ENCODE measurements at places on chromosomes 12 and 14. TPM values are rescaled to one million over a fixed set of nuclear protein-coding genes. Genes with fewer than 3 reads are reported as not detected.
A peak's percentile ranks its signal among the peaks of the same experiment; 100 is the strongest.

DNA sequence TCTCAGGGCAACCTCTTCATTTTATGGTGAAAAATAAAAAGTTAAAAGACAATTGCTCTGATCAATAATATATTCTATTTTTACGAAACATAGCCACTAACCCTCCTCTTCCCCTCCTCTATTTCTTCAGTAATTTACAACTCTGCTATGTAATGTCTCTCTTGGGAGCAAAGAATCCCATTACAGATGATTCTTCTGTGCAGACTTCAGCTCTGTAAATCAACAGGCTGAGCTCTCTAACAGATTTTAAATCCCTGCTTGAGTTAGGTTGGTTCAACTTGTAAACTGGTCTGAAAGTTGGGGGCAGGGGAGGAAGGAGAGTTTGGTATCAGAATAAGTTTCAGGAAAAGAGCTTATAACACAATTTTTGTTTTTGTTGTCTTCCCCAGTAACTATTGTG is 151.0 kb downstream of the SLC25A21 start:
- DNase-seq = no peak

- no peak for DNase-seq
These were observed 166.1 kb upstream of the SLC16A7 start for GRCh38 chr12:59429766-59430165.

DNA sequence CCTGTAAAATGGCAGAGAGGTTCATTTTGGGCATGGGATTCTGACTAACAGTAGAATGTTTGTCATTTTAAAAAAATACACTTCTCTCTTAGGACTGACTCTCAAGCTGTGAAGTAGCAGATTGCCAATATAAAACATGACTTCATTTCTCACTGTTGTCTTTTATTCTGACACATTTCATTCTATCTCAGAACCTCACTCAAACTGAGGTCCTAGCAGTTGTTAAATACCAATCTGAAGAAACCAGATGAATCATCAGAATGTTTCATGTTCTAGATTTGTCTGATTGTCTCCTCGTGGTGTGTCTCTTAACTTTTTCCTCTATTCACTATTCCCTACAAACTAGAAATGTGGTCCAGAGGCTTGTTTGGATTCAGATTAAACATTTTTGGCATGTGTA is 276.5 kb upstream of the NPAS3 start:
- DNase-seq = no peak

- DNase-seq = no peak
These were observed 2.0 kb downstream of the FAM177A1 start for GRCh38 chr14:35047976-35048513.

DAO gene
- total RNA-seq = not detected

TSPAN19 gene
- 4.3 TPM for total RNA-seq

ADAMTS20 gene
- 10.9 TPM for total RNA-seq

COPZ1 gene
- 219 TPM for total RNA-seq

- no peak for DNase-seq
These were observed 72.7 kb downstream of the SAMD4A start for GRCh38 chr14:54639611-54640010.

LRP1 gene
- 13.9 TPM for total RNA-seq

LRRK2 gene
- total RNA-seq = 0.03 TPM

DNA sequence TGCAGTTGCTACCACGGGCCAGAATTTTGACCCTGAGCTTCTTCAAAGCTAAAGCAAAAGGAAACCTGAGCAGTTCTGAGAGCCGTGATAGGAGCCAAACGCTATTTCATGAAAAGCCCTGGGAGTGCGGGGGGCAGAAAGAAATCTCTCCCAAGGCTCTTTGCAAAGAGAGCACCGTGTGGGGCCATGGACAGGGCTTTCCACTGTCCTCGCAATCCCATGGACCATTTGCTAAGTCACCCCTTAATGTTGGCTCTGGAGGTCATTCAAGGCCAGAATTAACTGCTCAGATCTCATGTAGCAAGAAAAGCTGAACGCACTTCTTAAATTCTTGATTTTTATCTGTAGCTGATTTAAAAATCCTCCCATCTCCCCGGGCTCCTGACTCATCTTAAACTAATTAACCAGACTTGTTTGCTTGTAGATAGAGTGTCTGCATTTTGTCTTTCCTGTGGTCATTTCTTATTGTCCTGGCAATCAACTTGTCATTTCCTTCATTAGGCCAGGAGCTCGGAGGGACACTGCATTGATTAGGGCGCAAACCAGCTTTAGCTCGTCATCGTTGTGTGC is 24.8 kb downstream of the CLSTN3 start:
- DNase-seq = no peak

- no peak for DNase-seq
These were observed 59.3 kb upstream of the TBX3 start for GRCh38 chr12:114743289-114743688.

DNA sequence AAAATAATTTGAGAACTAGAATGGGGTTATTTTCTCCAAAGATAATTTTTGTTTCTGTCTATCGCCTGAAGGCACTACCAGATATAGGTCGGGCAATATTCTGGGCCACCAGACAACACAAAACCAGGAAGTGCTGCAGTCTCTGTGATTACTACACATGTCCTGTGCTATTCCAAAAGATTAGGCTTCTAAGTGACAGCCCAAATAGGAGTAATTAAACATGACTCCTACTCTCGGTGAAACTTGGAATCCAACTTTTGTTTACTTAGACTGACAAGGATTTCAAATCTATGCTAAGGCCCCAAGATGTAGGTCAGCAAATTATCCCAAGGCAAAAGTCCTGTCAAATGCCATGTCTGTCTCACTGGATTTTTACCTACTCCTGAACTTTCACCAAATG is 157.6 kb upstream of the LRFN5 start:
- no peak for DNase-seq

DNA sequence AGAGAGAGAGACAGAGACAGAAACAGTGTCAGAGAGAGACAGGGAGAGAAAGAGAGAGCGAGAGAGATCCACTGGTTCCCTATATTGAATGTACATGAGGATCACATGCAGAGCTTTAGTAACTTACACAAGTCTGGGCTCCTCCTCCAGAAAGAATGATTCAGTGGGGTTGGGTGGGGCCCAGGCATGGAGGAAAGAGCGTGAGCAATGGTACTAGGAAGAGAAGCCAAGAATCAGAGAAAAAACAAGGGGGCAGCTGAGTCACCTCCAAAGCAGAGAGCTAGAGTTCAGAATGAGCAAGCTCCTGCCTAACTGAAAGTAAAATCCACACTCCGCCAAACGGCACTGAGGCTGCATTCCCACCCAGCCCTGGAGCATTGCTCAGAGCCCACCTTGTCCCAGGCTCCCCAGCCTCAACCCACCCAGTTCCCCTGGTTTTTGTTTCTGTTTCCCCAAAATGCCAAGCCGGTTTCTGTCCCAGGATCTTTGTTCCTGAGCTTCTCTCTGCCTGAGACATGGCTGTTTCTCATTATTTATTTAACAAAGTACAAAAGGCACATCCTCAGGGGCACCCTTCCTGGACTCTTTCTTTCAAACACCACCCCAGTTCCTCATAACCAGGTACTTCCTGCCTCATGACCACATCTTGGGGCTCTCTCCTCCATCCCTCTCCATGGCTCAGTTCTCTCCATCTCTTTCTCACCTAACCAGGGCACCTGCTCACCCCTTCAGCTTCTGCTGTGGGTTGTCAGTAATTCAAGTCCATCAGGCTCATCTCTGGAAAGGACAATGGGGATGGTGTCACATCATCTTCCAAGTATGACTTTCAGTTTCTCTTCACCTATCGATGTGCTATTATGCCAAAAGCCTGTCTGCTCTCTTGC is 670.3 kb upstream of the TBX3 start:
- no peak for DNase-seq

- no peak for DNase-seq
These were observed 26.7 kb downstream of the TSPAN11 start for GRCh38 chr12:30953257-30953656.

DNA sequence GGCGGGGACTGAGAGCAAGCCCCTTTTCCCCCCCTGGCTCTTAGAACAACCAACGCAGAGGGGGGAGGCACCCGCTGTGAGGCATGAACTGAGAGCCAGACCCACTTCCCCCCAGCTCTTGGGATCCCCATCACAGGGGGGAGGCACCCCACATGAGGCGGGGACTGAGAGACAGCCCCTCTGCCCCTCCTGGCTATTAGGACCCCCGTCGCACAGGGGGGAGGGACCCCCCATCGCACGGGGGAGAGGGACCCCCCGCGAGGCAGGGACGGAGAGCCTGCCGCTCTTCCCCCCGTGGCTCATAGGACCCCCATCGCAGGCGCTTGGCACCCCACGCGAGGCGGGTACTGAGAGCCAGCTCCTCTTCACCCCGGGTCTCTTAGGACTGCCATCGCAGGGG is 195.8 kb upstream of the PZP start:
- DNase-seq = peak; percentile 9

- DNase-seq = no peak
These were observed 773.8 kb upstream of the TBX3 start for GRCh38 chr12:115457798-115458197.

CD163L1 gene
- total RNA-seq = 0.22 TPM

DNA sequence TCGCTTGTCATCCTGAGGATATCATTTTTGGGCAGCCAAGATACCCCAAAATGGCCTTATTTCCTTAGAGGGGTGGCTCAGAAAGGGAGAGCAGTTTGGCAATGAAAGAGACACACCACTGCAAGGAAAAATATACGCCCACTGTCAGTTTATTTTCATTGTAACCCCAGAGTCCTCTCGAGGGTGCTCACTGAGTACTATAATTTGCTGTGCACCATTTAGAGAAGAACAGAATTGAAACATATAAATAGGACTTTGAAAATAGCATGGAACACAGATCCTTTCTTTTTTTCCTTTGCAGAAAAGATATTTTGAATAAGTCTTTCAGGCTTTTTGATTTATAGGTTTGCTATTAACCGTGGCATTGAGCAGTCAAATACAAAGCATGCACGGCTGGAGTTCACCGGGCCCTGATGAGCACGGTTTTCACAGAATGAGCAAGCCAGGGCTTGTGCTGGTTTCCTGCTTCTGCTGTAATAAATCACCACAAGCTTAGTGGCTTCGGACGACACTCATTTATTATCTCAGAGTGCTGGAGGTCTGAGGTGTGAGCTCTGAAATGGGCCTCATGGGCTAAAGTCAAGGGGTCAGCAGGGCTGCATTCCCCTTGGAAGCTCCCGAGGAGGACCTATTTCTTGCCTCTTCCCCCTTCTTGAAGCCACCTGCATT is 152.3 kb downstream of the ZNF664 start:
- DNase-seq = no peak

DNA sequence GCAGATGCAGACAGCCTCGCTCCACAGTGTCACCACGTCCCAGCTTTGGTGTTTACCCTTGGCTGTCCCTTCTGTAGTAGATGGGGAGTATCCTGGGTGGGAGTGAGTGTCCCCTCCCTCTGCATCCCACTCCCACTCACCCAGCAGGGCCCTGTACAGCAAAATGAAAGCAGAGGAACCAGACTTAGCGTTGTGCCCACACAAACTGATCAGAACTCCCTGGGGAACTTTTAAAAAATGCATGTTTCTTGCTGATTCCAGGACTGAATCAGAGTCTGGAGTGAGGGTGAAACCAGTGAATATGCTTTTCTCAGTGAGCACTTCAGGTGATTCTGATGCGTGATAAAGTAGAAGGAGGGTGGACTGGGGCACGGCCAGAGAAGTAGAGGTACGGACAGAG is 2.9 kb downstream of the ACVRL1 start:
- no peak for DNase-seq

- no peak for DNase-seq
These were observed 142.5 kb upstream of the OVCH1 start for GRCh38 chr12:29639893-29640495.

RNASE3 gene
- not detected for total RNA-seq

DNA sequence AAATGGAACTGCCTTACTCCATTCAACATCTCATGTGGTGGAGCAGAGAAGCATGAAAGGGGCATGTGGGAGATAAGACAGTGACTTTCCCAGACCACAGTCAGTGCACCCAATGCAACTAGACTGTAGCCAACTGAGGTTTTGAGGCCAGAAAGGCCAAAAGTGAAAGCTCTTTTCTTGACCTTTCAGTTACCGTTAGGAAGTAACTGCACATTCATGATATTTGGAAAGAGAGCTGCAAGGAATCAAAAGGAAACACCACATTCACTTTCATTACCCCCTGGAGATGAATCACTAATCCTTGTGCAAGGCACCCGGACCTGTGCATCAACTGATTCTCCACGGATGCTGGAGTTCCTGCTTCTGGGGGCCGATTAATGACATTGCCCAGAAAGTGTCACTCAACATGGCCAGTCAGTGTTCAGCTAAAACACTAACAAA is 72.9 kb upstream of the ELK3 start:
- DNase-seq = no peak

Data from neural progenitor cell (in vitro differentiated cells).